Lung (tissue), 17 donors: ENCODE measurements at places on chromosomes 7 and 10. TPM values are rescaled to one million over a fixed set of nuclear protein-coding genes. Genes with fewer than 3 reads are reported as not detected.
A peak's percentile ranks its signal among the peaks of the same experiment; 100 is the strongest.

DNA sequence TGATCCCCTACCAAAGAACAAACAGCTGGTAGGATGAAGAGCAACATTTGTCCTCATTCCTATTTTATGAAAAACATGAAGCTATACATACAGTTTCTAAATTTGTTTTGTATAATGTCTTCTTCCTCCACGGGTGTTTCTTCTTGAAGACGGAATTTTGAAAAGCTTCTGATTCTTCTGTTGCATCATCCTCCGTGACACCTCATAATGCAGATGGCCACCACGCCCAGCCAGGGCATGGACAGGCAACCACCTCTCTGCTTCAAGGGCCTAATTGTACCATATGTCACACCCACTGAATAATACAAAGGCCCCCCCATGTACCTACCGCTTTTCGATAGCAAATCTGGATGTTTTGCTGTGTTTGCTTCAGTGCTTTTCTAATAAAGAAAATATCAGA, at the start of gene SUN3:
TSS of gene SUN3 (minus strand) at position 170 of the 400 bp plus-strand sequence. CDS start at position 1, 169 bp downstream.
- no peak for DNase-seq

GRCh38 chr10:15092855-15093408, 4.2 kb upstream of the RPP38 start:
- DNase-seq: no peak

DNA sequence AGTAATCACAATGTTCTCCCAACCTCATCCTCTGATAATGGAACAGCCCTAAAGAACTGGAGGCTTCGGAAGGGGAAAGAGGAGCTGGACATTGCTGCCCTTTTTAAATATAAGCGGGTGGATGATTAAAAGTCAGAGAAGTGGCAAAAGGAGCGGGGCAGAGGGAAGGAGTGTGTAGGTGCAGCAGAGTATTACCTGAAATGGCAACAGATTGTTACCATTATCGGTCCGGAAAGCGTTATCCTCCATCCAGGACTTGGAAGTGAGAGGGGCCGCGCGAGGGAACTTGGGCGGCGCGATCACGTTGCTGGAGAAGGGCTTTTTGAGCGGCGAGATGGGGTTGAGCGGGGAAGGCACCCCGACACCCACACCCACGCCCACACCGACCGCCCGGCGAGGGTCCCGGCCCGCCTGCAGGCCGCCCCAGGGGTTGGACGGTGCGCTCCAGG, 51.7 kb downstream of the CPEB3 start:
- no peak for DNase-seq

DNA sequence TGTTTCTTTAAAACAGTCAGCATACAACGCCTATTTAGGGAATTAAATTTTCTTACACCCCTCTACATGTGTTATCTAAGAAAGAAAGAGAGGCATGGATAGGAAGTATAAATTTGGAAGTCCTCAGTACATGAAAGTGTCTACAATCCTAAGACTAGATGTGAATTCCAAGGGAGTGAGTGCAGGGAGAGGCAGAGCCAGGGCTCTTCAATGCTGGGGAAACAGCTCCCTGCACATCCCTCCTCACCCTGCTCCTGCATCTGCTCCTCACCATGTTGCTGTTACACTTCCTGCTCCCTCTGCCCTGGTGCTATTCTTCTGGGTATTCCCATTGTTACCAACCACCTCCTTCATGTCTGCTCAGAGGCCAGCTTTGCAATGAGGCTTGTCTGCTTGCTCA, 229.1 kb upstream of the AKR1E2 start:
- DNase-seq: no peak

DNA sequence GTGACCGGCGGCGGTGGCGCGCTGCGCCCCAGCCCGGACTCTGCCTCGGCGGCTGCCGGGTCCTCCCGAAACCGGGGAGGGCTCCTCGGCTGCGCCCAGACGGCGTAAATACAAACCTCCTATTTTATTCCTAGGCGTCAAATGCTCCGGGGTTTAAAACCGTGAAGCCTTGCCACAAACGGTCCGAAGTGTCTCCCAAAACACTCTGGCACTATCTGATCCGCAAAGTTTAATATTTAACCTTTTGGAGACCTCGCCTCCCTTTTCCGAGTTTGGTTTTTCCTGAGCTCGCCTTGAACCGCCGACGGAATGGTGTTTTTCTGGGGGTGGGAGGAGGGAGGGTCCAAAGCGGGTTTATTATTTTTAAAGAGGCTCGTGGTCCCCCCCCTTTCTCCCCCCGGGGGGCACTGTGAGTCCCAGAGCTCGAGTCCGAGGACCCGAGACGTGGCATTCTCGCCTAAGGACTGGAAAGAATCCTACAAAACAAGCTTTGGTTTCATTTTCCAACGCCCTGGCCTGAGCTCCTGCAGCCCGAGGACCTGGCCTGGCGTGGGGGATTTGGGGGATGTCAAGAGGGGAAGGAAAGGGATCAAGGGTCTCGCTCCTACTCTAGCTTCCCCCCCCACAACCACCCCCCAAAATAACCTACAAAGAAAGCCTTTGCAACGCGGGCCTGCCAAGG, 1.8 kb downstream of the TNRC18 start:
- DNase-seq: peak; percentile 70

DNA sequence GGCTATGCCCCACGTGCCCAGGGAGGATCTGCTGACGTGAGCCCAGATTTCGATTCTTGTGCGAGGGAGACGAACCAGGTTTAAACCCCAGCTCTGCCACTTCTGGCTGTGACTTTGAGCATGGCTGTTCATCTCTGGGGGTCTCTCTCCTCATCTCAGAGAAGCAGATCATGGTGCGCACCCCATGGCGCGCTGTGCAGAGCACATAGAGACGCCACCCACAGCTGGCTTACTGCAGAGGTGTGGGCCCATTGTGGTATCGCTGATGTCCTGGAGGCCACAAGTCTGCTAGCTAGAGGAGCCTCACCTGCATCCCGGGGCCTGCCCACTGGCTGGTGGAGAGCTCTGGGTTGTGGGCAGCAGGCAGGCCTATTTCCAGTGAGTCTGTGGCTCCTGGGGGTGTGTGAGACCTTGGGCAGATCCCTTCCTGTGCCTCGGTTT, 140.5 kb downstream of the LHPP start:
- DNase-seq: no peak

GRCh38 chr10:97089209-97089870, 96.4 kb downstream of the SLIT1 start:
- no peak for DNase-seq

TUBAL3 gene
- total RNA-seq: not detected

PDZD7 gene
- 0.09 TPM for total RNA-seq

NCF1 gene
- 46.2 TPM for total RNA-seq

TUBB8 gene
- 0.15 TPM for total RNA-seq

KCNH2 gene
- 2.0 TPM for total RNA-seq

ACTL6B gene
- total RNA-seq: not detected
